Activated T-cell treated with anti-CD3 and anti-CD28 coated beads, Interleukin-2, amount 50 U/mL, for 48 hours (primary cell): ENCODE measurements at places on chromosomes 2 and 18.
A peak's percentile ranks its signal among the peaks of the same experiment; 100 is the strongest.

DNA sequence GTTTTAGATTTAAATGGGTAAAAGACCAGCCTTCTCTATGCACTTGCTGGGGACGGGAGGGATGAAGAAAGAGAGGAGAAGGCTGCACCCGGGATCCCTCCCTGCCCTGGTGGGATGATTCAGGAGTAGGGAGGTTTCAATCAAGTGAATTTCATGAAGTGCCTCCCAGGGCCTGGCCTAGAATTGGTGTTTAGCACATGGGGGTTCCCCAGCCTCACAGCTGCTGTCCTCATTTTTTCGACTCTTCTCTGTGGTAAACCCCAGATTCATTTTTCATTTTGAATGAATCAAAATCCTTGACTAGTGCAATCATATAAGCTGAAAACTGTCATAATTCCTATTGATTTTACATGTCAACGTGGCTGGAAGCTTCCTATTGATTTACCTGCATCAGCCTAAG is 81.1 kb downstream of the LPIN1 start:
- DNase-seq = peak; percentile 59

- no peak for DNase-seq
Observed at GRCh38 chr2:88227446-88227845, 57.3 kb downstream of the THNSL2 start.

DNA sequence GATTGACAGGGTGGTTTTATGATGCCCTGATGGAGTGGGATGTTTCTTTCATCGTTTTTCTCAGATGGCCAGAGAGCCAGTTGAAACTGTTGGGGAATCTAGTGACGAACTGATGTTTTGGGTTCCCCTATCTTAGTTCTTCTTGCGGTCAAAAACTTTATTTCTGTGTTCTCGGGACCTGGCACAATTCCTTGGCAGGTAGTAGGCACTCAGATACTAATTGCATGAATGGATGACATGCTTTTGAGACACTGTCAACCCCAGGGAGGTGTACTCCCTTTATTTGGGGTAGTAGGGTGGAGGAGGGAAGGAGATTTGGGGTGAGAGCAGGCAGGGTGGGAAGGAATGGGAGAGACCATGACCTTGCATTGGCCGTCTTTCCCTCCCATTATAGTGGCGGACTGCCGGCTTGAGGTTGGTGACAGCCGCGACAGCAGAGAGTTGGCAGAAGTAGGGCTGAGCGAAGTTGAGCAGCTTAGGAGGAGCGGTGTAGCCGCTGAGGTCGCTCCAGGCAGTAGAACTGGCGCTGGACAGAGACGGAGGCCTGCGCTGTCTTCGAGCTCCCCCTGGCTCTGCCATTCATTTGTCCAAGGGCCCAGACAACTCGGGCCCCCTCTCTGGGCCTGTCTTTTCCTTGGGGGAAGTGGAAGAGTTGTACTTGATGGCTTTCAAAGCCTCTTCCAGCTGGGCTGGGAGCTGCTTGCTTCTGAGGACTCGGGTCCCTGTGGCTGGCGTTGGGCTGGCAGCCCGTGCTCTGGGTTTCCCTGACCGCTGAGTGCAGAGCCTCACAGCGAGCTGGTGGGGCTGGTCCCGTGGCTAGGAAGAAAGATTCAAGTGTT is 2.6 kb downstream of the TET3 start:
- DNase-seq = peak; percentile 53

DNA sequence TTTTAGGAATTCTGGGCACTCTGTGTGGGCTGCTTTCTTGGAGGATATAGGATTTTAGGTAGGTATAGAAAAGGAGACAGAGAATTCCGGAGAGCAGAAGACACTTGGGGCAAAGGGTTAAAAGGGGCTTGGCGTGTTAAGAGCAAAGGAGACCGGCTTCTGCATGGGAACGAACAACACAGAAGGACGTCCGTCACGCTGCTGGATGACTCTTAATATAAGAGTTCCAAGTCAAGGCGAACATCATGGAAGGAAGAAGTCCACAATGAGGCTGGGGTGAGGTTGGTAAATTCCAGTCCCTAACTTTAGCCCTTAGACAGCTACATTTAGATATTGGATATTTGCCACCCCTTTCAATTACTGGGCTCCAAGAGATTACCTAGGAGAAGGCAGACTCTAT is 15.9 kb upstream of the SLC20A1 start:
- no peak for DNase-seq

GRCh38 chr2:120628248-120628647 is 107.4 kb upstream of the GLI2 start:
- no peak for DNase-seq

- peak; percentile 66 for DNase-seq
Observed at GRCh38 chr2:68594674-68595492, 48.5 kb upstream of the PROKR1 start.

- no peak for DNase-seq
Observed at GRCh38 chr2:134705861-134706586, 12.8 kb downstream of the TMEM163 start.

DNA sequence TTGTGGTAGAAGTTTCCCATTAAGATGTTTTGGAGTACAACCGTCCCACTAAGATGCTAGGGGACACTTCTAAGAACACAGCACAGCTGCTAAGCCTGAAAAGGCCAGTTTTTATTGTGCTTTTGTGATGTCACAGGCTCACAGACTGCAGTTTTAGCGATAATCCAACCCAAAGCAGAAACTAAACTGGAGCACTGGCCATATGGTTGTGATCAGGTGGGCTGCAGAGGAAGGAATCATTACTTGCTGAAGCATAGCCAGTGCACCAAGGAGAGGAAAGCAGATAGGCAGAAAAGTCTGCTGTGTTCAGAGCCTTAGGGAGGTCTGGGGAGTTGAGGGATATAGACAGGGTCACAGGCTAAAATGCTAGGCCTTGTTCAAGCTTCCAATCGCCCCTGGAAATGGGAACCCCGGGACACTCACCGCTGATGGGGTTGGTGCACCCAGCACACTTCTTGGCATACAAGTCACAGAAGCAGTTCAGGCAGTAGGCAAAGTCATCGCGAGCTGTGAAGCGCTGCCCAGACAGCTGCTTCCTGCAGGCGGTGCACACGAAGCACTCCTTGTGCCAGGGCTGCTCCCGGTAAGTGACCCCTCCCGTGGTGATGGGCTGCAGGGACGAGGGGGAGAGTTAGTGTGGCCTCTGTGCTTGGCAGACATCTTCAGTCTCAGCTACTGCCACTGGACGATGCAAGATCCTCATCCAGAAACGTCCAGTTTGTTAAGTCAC is 25.7 kb downstream of the C2orf49 start:
- no peak for DNase-seq

DNA sequence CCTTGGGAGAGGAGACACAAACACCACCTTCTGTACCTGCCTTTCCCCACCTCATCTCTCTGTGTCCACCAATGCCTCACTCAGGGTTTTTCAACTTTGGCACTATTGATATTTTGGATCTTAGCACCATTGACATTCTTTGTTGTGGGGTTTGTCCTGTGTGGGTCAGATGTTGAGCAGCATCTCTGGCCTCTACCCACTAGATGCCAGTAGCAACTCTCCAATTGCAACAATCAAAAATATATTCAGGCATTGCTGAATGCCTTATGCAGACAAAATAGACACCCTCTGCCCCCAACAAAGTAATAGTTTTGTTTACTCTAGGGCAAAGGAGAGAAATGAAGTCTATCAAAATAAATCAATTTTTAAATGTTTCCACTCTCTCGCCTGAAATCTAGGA is 1384.3 kb upstream of the NXPH2 start:
- no peak for DNase-seq

GRCh38 chr2:102060047-102060446 is 68.3 kb downstream of the IL1R2 start:
- DNase-seq = no peak

GRCh38 chr2:129067953-129068352 is 749.3 kb upstream of the HS6ST1 start:
- DNase-seq = no peak
